ENCODE measurements at places on chromosomes 2 and 18.

GRCh38 chr2:153349603-153350002 lies 129.0 kb downstream of the RPRM start:
- DNase-seq = no peak

GRCh38 chr2:30375915-30376314 lies 71.1 kb upstream of the LCLAT1 start:
- no peak for DNase-seq

DNA sequence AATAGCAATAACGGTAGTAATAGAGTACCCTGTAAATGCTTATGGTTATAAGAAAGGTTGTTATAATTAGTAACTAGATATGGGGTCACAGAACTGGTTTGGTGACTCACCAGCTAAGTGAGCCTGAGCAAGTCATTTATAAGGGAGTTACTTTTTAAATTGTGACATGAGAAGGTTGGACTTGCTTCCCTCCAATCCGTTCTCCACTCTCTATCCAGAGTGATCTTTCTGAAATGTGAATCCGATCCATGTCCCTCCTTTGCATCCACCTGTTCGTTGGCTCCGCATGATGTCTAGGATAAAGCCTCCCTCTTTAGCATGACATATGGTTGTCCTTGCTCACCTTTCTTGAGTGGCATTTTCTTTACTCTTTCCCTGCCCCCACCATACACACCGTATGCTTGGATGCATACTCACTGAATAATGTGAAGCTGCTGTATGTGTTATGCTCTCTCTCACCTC lies 83.1 kb downstream of the CDC42EP3 start:
- DNase-seq = no peak

GRCh38 chr2:45904267-45904945 lies 252.9 kb downstream of the PRKCE start:
- no peak for DNase-seq
